Activated CD8-positive, alpha-beta T cell treated with anti-CD3 and anti-CD28 coated beads for 36 hours (primary cell): ENCODE measurements at places on chromosomes 4 and X. TPM values are rescaled to one million over a fixed set of nuclear protein-coding genes. Genes with fewer than 3 reads are reported as not detected.

FRG1 gene
- total RNA-seq = 58.3 TPM

AMTN gene
- total RNA-seq = not detected

XAGE1A gene
- not detected for total RNA-seq

MAB21L2 gene
- total RNA-seq = not detected

RAB28 gene
- 13.1 TPM for total RNA-seq

UGT8 gene
- 0.07 TPM for total RNA-seq

GLOD5 gene
- total RNA-seq = not detected

CT45A1 gene
- not detected for total RNA-seq

PCSK1N gene
- 1.4 TPM for total RNA-seq

ALB gene
- total RNA-seq = not detected

DNA sequence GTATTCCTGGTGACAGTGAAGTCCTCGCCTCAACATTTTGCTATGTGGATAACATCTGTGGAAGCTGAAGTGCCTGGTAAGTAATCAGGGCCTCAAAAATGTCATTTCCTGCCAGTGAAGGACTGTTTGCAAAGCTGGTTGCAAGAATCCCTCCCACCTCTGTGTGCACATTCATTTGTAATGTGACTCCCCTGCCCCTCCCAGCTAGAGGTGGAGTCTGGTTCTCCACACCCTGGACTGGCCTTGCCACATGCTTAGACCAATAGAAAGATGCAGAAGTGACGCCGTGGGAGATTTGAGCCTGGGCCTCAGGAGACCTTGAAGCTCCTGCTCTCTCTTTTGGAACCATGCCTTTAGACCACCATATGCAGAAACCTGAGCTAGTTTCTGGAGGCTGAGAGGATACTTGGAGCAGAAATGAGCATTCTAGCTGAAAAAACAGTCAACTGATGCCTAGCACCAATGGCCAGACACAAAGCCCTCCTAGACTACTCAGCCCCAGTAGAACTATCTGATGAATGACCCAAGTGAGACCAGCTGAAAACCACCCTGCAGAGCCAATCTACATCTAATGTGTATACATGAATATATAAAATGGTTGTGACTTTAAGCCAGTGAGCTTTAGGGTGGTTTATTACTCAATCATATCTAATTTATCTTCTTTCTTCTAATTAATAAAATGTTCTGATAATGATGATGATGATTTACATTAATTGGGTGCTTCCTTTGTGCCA lies 47.8 kb upstream of the CRMP1 start:
- DNase-seq = no peak

- peak; percentile 90 for DNase-seq
Measured at GRCh38 chr4:98663226-98664006, 5.0 kb upstream of the TSPAN5 start.

GRCh38 chr4:80235451-80235850 lies 31.0 kb upstream of the FGF5 start:
- DNase-seq = no peak

DNA sequence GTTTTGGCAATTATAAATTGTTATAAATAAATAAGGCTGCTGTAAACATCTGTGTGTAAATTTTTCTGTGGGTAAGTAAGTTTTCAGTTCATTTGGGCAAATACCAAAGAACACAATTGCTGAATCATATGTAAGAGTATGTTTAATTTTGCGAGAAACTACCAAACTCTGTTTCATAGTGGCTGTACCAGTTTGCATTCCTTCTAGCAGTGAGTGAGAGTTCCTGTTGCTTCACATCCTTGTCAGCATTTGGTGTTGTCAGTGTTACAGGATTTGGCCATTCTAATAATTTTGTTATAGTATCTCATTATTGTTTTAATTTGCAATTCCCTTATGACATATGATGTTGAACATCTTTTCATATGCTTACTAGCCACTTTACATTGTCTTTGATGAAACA lies 48.4 kb downstream of the ARFIP1 start:
- DNase-seq = no peak

DNA sequence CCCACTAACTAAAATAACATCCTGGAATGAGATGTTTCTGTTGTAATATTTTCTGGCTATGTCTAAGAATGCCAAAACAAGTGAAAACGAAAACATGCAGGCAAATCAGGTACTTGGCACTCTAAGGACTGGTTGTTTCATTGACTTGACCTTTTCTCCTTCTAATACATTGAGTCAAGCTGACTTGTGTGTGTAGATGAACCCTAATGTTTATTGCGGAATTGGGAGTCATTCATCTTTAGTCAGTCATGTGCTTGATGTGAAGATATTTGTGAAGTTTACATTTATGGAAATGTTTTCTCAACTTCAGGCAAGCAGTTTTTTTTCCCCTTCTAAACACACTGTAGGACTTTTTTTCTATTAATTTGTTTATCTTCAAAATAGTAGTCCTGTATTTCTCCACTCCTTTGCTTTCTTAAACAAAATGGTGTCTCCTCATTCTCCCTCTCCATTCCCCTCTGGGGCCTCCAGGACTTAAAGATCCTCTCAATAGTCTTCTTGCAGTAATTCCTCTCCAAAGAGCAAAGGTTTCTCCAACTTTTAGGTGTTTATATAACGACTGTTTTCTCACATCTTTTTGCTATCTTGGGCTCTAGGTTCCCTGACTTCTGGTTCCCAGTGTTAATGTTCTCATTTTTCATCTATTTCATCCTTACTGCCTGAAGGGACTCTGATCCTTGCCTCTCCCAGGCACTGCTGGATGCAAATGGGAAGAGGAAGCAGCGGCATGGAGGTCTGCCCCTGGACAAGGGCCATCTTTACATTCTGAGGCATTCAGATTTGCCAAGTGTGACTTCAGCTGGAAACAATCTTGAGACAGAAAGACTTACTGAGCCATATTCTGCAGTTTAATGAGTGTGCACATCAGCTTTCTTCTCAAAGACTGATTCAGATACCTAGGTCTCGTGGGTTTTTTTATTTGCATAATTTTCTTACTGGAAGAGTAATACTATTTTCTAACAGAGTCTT lies 166.4 kb downstream of the ARHGAP6 start:
- DNase-seq = no peak

DNA sequence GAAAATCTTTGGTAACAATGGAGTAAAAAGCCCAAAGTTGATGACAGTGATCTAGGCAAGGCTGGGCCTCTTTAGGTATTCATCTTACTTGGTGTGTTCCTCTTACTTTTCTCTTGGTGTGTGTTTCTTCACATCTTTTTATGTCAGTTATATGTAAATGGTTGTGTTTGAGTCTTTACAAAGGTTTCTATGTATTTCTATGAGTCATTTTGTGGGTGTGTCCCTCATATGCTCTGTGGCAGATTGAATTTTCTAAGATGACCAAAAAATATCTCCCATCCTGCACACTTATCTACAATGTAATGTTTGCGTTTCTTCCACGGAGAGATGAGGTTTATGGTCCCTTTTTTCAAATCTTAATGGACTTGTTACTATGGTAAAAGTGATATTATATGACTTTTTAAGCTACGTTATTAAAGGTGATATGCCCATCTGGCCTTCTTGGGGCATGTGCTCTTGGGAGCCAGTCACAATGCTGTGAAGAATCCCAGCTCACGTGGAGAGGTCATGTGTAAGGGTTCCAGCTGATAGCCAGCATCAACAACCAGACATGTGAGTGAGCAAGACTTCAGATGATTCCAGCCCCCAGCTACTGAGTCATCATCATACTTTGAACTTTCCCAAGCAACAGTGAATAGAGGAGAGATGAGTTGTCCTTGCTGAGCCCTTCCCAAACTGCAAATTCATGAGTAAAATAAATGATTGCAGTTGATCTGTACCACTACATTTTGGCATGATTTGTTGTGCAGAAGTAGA lies 126.9 kb downstream of the CBLL2 start:
- no peak for DNase-seq

DNA sequence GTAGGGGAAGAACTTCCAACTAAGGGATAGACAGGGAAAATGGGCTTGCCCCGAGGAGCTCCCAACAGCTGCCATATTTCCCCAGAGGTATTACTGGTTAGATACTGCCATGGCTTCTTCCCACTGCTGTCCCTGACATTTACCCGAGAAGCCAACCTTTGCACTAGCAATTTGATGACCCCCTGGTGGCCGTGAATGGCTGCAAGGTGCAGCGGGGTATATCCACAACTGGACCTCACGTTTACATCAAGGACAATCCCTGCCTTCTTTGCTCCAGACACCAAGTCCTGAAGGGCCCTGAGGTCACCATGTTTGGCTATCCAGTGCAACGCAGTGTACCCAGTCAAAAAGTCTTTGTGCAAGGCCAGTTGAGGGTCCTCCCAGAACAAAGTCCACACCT lies 2.3 kb downstream of the SOWAHB start:
- no peak for DNase-seq

DNA sequence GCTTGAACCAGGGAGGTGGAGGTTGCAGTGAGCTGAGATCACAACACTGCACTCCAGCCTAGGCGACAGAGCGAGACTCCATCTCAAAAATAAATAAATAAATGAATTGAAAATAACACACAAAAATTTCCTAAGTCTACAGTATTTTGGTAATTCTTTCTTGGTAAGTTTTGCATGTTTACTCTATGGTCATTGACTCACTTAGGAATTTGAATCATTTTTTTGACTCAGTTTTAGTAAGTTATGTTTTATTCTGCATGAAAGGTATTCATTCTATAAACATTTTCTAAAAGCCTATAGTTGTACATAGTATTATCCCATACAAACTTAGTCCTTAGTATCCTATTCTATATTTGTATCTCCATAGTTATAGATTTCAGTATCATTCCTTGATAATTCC lies 772.9 kb upstream of the SLIT2 start:
- no peak for DNase-seq

DNA sequence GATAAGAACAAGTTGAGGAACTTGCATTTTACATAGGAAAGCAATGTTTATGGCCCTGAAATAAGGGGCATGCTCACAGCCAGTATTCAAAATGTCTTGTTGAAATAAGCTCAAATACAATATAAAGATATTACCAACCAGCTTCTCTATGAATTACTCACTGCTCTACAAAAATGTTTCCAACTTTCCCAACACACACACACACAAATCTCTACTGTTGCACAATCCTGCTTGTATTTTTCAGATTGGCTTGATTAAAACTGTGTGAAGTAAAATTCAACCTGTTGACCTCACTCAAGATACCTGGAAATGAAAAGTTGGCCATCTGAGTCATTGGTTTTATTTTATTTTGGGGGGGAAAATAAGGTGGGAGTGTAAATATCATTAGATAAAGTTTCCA lies 128.6 kb downstream of the CHIC2 start:
- DNase-seq = no peak

GRCh38 chr4:114599231-114599902 lies 760 bp downstream of the UGT8 start:
- DNase-seq = peak; percentile 3

DNA sequence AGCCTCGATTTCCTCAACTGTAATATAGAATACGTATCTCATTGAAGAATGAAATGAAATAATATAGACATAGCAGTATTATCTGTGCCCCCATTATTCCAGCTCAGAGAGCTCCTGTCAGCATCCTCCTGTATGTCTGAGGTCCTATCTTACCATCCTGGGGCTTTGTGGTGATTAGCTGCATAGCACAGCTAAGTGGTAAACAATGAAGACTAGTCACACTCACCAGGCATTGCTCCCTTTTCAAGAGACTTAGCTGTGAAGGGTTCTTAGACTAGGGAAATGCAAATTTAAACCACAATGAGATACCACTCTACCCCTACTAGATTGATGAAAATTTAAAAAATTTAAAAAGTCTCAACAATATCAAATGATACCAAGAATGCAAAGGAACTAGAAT lies 172.9 kb downstream of the SLC39A8 start:
- no peak for DNase-seq

DNA sequence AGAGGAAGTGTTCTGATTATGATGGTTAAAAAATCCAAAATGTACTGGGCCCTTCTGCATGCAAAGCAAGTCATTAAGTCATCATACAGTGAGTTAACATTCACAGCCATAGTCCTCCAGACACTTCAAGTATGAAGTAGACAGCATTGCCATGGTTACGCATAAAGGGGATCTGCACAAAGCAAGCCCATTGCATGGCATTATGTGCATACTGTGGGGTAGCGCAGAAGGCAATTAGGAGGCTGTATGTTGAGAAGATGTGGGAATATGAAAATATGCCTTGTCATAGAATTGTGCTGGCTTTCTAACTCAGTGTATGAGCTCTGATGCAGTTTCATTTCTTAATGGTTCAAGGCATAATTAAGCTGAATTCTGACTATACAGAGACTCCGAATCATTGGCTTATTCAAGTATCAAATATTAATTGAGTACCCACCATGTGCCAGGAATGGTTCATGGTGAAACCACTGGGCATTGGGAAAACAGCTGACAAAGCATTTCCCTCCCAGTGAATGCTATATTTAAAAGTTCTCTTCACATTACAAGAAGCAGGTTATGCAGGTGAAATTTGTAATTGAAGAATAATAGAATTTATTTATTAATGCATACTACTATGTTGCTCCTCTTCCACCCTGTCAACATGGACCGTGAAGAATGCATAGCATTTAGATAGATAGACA lies 588.9 kb downstream of the ZNF674 start:
- DNase-seq = no peak

DNA sequence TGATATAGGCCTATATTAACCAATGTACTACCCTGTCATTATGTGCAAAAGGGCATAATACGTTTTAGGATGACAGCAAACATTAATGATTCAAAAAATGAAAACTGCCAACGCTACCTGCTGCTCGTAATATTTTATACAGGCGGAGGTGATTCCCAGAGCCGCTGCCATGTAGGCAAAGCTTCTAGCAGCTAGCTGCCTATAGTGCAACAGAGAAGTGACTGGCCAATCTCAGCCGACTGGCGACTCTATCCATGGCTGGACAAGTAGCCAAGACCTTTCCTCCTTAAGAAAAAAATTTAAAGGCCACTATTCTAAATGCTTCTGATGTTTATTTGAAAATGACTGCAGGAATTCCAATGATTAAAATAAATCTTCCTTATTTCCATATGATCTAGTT lies 1.9 kb downstream of the PPARGC1A start:
- DNase-seq = no peak

DNA sequence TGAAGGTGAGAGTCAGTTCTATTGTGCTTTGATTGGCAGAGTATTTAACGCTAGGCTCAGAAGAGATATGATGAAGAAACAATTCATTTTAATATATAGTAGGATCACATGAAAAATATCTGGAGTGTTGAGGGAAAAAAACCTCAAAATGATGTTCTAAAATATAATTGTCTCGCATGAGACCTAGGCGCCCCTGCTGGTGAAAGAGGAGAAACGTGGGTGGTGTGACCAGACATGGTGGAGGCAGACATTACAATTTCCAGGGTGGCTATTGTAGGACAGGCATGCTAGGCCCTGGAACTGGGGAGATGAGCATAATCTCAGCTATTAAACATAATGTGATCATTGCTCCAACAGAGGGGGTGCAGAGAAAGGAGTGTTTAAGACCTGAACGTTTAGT lies 210.0 kb downstream of the HS3ST1 start:
- DNase-seq = no peak

DNA sequence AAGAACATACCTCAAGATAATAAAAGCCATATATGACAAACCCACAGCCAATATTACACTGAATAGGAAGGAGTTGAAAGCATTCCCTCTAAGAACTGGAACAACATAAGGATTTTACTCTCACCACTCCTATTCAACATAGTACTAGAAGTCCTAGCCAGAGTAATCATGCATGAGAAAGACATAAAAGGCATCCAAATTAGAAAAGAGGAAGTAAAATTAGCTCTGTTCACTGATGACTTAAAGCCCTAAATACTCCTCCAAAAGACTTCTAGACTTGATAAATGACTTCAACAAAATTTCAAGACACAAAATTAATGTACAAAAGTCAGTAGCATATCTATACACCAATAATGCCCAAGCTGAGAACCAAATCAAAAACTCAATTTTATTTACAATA lies 235.7 kb downstream of the NKX6-1 start:
- DNase-seq = no peak
